ENCODE measurements at places on chromosomes 4 and X.

DNA sequence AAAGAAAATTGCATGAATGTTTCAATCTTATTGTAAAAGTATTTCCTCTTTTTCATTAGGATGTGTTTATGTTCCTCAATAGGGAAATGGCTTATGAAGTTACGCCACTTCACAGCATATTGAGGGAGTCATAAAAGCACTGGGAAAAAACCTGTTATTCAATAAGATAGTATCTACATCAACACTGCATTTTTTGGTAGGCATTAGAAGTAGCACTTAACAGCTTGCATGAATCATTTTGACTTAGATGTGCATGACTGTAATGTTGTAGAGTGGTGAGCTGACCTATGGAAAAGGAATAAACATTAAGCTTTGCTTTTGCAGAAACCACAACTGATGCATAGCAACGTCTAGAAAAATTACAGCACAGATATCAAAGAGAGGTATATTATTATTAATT lies 111.2 kb upstream of the GRXCR1 start:
- DNase-seq: no peak

- DNase-seq: no peak
These were observed 20.7 kb downstream of the STX18 start for GRCh38 chr4:4521136-4521535.

DNA sequence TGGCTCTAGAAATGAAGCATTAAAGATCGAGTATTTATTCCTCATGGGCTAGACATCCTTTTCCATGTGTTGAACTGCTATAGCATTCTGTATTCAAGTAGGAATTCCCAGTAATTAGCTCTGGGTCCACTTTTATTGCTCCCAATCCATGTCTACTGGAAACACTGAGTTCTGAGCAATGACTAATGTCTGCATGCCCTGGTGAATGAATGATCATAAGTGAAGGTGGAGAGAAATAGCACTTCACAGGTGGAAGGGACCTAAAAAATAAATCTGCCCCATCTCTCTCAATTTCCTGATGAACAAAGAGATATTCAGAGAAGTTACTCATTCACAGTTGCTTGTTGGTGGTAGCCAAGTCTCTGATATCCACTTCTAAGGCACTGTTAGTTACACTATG lies 34.6 kb upstream of the CXCL8 start:
- DNase-seq: no peak

GRCh38 chr4:110704748-110705439 lies 82.0 kb upstream of the PITX2 start:
- no peak for DNase-seq

DNA sequence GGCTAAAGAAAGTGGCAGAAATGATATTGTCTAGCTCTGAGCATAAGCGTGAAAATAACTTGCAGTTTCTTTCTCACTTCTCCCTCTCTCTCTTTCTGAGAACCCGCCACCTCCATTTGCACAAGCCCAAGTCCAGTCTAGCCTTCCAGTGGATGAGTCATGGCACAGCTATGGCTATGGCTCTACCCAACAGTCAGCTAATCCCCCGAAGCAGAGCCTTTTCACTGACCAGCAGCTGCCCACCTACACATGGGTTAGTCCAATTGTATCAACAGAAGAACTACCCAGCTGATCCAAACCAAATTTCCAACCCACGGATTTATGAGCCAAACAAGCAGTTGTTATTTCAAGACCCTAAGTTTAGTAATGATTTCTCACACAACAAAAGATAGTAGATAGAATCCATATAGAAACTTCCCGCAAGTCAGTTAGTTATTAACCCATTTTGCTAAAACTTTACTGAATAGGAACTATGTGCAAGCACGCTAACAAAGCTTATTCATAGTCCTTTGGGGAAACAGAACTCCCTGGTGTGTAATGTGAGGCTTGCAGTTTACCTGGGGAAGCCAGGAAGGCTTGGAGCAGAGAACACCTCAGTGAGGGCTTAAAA lies 282.3 kb downstream of the INPP4B start:
- no peak for DNase-seq
